HL-60 (cell line): ENCODE measurements at places on chromosomes 2 and 18.
A peak's percentile ranks its signal among the peaks of the same experiment; 100 is the strongest.

DNA sequence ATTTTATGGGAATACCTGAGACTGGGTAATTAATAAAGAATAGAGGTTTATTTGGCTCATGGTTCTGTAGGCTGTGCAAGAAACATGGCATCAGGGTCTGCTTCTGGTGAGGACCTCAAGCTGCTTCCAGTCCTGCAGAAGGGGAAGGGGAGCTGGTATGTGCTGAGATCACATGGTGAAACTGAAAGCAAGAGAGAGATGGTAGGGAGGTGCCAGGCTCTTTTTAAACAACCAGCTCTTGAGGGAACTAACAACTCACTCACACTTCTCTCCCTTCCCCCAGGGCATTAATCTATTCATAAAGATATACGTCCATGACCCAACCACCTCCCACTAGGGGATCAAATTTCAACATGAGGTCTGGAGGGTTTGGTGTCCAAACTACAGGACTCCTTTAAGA is 40.1 kb downstream of the AGPS start:
- no peak for DNase-seq

- DNase-seq: no peak
Observed at GRCh38 chr2:20378891-20379519, 28.4 kb upstream of the PUM2 start.

DNA sequence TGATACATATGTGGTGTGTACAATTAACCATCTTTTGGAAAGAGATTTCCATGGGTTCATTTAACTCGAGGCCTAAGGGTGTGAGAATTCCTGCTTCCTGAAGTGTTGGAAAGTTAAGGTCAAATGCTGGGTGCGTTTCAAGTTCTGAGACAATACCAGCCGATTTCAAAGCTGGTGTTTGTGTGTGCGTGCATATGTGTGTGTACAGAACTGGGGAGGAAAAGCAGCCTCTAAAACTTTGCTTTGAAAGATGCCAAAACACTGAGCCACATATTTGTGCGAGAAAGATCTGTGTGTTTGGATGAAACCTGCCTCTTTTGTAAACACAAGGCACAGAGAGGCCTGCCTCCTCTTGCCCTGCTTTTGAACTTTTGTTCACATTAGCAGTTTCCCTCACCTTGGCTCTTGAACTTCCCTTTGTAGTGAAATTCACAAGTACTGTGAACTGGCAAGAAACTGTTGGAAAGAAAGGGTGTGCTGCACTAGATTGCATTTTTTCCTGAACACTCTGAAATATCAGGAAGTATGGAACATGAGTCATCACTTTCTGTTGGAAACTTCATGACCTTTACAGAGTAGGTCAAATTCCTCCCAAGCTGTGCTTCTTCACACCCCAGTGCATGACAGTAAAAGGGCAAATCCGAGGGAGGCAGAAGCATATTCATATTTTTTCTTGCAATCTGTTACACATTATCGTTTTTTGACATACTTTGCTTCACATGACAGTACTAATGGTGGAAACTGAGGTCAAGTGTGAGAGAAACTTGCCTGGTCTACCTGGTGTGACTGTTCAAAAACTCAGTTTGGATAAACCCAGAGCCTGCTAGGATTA is 20.0 kb upstream of the CAVIN2 start:
- no peak for DNase-seq

GRCh38 chr2:174169372-174169771 is 79.0 kb downstream of the OLA1 start:
- DNase-seq: no peak

- DNase-seq: no peak
Observed at GRCh38 chr18:32095192-32095899, 3.7 kb downstream of the RNF138 start.

DNA sequence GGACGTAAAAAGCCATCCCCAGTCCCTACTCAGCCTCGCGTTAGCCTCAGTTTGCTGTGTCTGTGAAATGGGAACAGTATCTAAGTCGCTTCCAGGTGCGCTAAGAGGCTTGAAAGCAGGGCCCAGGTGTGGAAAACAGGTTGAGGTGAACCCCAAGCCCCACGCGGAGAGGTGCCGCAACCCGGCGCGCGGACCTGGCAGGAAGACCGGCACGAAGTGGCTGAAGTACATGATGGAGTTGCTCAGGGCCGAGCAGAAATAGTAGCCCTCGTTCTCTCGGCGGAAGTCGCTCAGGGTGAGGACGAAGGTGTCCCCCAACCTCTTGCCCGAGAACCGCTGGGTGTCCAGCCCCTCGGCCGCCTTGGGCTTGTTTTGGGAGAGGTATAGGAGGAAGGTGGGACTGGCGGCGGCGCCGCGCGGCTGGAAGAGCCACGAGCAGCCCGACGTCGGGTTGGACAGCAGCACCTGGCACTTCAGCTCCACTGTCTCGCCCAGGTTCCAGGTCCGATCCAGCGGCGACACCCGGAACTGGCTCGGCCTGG is 508 bp downstream of the CD8A start:
- DNase-seq: no peak

GRCh38 chr2:71063216-71063615 is 5.2 kb upstream of the NAGK start:
- no peak for DNase-seq

GRCh38 chr2:16067866-16068551 is 127.7 kb downstream of the MYCN start:
- no peak for DNase-seq

GRCh38 chr2:85061896-85062295 is 71.3 kb upstream of the TCF7L1 start:
- DNase-seq: no peak

- no peak for DNase-seq
Observed at GRCh38 chr18:53551868-53552426, 672.5 kb downstream of the MBD2 start.

GRCh38 chr2:207387001-207387571 is 142.7 kb upstream of the CREB1 start:
- no peak for DNase-seq

GRCh38 chr2:158724803-158725381 is 70.2 kb upstream of the DAPL1 start:
- DNase-seq: no peak

GRCh38 chr2:230843132-230843531 is 21.6 kb upstream of the ITM2C start:
- DNase-seq: no peak

DNA sequence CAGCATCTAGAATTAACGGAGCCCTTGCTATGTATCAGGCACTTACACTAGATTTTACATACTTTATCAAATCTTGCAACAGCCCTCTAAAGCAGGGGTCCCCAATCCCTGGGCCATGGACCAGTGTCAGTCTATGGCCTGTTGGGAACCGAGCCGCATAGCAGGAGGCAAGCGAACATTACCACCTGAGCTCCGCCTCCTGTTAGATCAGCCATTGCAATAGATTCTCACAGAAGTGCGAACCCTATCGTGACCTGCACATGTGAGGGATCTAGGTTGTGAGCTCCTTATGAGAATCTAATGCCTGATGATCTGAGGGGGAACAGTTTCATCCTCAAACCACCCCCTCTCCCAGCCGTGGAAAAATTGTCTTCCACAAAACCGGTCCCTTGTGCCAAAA is 13.4 kb downstream of the DNAJB2 start:
- no peak for DNase-seq

GRCh38 chr2:21819454-21819853 is 695.7 kb downstream of the TDRD15 start:
- DNase-seq: no peak

- DNase-seq: no peak
Observed at GRCh38 chr2:60445684-60446179, 107.7 kb downstream of the BCL11A start.

GRCh38 chr2:235968155-235968554 is 200.0 kb downstream of the GBX2 start:
- DNase-seq: no peak

DNA sequence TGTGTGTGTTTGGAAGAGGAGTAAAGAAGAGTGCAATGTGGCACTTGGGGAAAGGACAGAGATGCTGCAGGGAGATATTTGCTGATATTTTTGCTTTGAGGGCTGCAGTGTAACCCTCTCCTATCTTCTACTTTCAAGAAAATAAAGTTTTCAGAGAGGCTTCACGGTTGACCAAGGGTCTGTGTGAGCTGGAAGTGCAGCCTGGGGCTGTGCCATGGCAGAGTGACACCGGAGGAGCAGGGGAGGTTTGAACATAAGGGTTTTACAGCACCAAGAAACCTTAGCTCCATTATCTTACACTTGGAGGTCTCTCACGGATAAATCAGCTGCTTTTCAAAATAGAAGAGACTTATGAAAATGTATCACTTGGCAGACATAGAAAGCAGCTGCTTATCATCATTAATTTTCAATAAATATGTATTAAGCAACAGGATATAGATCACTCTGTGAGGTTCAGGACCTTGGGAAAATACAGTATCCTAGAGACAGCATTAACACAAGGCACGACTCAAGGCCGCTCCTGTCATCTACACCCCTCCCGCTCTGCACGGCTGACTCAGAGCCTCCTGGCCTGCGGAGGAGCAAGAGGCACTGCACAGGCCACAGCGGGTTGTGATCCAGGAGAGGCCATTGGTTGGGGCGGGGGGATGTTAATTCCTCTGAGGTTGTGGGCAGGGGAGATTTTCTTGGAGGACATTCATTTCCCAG is 127.8 kb downstream of the COPS8 start:
- no peak for DNase-seq

- no peak for DNase-seq
Observed at GRCh38 chr2:23757686-23758433, 169.1 kb downstream of the ATAD2B start.

GRCh38 chr2:237509905-237510304 is 22.9 kb downstream of the MLPH start:
- DNase-seq: no peak

DNA sequence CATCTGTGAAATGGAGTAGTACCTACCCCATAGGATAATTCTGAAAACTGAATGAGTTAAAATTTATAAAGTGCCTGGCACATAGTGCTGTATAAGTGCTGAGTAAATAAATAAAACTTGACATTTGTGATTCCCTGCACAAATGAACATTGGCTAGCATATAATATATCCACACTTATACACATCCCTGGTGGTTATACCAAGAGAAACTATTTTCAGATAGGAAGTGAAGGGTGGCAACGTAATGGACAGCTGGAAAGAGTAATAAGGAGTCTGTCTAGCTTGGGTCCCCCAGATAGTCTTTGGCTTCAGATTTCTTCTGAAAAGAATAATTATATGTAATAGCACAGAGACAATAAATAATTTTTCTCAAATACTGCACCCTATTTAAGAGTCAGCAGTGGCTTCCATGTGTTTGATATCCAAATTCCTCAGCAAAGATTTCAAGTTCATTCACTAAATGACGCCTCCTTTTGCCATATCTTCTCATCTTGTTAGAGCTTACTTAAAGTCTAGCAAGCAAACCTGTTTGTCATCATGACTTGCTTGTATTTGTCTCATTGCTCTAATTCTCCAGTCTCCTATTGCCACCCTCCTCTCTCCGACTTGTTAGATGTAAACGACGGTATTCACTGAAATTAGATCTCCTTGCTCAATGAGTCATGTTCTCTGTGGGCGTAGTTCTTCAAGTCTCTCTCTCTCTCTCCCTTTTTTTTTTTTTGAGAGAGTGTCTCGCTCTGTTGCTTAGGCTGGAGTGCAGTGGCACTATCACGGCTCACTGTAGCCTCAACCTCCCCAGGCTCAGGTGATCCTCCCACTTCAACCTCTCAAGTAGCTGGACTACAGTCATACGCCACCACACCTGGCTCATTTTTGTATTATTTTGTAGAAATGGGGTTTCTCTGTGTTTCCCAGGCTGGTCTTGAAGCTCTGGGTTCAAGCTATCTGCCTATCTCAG is 8.7 kb upstream of the ADGRF3 start:
- no peak for DNase-seq

- no peak for DNase-seq
Observed at GRCh38 chr18:74897971-74898657, 300.4 kb downstream of the ZNF407 start.

DNA sequence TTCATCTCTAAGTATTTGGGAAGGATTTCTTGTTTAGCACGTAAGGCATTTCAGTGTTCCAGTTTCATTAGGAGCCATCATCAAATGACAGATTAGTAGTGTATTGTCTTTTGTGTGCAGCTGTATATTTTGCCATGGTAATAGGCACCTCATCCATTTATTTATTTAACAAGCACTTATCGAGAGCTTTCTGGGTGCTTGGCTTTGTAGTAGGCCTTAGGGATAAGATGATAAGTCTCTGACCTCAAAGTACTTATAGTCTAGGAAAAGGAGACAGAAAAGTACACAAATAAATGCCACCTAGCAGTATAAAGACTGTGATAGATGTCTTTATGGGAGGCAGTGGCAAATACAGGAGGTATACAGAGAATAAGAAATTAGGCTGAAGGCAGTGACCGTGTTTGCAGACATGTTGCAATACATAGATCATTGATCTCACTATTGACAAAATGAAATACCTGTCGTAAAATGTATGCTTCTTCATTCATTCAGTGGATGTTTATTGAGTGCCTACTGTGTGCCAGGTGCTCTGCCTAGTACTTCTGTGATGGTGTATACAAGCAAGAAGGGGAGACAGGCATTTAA is 265.9 kb downstream of the SETBP1 start:
- no peak for DNase-seq

- DNase-seq: no peak
Observed at GRCh38 chr2:116094196-116094595, 1651.8 kb downstream of the DPP10 start.

DNA sequence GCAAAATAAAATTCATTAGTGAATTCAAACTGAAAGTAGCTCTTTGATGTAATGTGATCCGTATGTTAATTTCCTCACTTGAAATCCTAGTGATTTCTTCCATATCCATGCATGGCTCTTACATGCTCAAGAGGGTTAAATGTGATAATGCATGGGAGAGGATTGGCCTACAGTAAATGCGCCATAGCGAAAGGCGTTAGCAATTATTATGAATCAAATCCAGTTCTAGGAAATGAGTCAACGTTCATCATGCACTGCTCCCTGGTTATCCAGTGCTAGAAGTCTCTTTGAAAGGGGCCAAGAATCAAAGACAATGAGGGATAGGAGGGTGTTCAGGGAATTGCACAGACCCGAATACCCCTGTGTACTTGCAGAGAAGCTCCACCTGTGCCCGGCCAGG is 101.4 kb upstream of the RASGRP3 start:
- no peak for DNase-seq

- no peak for DNase-seq
Observed at GRCh38 chr2:111227716-111228141, 107.0 kb downstream of the BCL2L11 start.

GRCh38 chr2:79660557-79660956 is 147.7 kb downstream of the CTNNA2 start:
- DNase-seq: no peak

DNA sequence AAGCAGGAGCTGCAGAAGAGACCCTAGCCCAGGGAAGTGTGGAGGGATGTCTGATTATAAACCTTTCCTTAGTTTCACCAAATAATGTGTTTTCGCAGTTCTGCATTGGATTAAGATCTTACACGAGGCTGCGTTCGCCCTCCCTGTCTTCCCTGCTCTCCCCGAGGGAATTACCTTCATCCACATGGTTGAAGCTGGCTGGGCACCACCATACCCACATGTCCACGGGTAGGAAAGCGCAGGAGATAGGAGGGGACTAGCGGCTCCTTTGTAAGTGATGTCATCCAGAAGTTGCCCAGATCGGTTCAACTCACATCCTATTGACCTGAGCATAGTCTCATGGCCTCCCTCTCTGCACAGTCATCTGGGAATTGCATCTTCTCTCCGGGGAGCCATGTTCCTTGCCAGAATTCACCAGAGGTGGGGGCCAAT is 1.1 kb downstream of the TTL start:
- peak; percentile 60 for DNase-seq

- DNase-seq: peak; percentile 34
Observed at GRCh38 chr2:55620123-55620779, 2.8 kb upstream of the PPP4R3B start.

GRCh38 chr2:150174056-150174805 is 313.2 kb downstream of the RND3 start:
- no peak for DNase-seq
